ENCODE measurements at places on chromosomes 3 and 15.

DNA sequence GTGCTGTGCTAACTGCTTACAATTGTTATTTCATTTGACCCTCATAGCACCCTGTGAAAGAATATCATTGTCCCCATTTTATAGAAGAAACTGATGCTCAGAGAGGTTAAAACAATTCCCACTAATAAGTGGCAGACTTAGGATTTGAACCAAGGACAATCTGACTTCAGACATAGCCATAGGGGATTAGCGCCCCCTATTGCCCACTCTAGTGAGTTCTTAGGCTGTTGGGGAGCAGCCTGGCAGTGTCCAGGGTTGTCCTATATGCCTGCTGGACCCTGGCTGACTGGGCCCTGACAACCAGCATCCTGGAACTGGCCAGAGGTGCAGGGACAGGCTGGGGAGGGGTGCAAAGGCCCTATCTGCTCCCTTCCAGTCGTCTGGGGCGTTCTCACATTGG lies 15.4 kb downstream of the DPH3 start:
- DNase-seq: no peak

DNA sequence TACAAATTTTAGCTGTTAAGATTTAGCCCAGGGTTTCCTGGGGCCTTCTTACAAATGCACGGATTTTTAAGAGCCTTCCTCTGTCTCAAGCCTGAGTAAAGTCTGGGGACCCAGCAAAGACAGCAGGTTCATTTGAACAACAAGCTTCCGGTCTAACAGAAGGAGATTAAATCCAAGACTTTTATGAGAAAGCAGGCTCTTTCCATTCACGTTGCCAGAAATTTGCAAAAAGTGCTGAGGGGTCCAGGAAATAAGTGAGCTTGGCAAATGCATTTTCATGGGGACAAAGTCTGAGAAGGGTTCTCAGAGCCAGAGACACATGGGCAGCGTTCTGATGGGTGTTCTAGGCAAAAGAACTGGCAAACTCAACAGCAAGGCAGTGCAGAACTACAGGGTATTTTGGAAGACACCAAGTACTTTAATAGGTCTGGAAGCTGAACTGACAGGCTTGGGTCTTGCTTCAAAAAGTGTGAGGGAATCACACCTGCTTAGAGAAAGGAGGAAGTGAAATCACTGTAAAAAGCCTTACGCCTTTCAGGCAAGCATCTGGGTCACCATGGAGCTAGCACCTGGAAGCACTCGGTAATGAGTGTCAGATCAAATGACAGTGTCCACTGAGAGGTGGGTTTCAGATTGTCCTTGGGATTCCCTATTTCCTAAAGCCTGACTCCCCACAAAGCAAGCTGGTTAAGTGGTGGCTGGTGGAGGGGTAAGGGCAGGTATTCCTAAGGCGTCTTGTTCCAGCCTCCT lies 115.8 kb upstream of the ARHGEF3 start:
- DNase-seq: no peak

GRCh38 chr3:134517791-134518190 lies 31.9 kb downstream of the CEP63 start:
- DNase-seq: no peak

DNA sequence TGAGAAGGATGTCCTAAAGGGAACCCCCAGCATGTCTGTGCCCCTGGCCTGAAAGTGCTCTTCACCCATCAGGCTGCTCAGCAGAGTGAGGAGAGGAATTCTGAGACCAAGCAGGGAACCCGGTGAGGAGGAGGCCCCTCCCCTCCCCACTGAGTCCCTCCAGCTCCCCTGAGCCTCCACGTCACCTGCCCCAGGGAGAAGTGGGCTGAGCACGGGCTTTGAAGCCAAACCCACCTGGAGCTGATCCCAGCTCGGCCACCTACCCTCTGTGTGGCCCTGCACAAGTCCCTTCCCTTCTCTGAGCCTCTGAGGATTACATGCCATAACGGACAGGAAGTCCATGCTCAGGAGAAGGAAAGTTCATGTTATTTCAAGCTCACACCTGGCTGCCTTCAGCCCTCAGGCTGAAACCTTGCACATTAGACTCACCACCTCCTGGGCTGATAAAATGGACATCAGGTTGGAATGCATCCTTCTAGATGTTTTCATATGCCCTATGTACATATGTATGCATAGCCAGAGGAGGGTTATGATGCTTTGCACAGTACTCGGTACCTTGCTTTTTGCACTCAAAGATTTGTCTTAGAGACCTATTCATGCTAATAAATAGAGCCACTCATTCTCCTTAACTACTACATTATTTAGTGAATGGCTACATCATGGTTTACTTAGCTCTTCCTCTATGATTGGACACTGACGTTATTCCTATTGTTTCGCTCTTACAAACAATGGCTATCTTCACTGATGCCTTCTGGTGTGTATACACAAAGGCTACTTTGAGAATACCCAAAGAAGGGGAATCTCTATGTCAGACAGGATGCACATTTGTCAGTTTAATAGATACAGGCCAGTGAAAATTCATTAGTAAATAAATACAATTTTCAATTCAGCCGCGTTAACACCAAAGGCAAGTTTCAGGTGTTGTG lies 31.6 kb upstream of the GATA2 start:
- DNase-seq: no peak

- DNase-seq: no peak
Measured at GRCh38 chr3:117144853-117145252, 435.3 kb downstream of the TUSC7 start.

DNA sequence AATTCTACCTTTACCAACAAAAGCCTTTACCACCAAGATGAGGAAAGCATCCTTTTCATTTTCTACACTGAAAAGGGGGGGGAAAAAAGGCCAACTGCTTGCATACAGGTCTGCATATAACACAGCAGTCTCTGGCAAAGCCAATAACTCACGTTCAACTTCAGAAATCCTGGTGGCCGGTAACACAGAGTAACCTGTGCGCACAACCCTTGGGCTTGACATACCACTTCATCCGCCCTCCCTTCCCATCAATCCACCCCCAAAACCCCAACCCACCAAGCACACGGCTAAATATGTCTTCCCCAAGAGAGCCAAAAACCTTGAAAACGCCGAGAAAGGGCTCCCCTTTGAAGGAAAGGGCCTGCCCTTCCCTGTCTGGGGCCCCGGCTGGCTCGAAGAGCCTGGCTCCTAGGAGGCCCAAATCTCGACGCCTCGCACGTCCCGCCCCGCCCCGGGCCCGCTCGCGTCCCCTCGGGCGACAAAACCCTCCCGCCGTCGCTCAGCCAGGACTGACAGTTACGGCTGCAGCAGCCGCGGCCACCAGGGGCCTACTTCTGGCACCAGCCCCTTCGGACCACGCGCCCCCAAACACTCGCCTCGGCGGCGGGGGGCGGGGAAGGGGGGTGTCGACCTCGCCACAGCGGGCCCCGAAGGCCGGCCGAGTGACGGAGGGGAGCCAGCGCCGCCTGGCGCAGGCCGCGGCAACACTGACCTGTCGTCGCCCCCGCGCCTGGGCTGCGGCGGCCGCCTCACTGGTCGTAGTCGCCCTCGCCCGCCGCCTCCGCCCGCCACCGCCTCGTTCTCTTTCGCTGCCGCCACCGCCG lies 835 bp downstream of the UBE3A start:
- peak; percentile 17 for DNase-seq
